ENCODE measurements at places on chromosomes 3 and 15. TPM values are rescaled to one million over a fixed set of nuclear protein-coding genes. Genes with fewer than 3 reads are reported as not detected.

The EFCC1 gene
- 2.3 TPM for polyA plus RNA-seq

The GPR15 gene
- not detected for polyA plus RNA-seq

The IL17RB gene
- 17.3 TPM for polyA plus RNA-seq

The CYP19A1 gene
- polyA plus RNA-seq, result 0.39 TPM

The UPK1B gene
- polyA plus RNA-seq, result 9.6 TPM

The SHC4 gene
- 3.0 TPM for polyA plus RNA-seq

The GPR27 gene
- 8.3 TPM for polyA plus RNA-seq

DNA sequence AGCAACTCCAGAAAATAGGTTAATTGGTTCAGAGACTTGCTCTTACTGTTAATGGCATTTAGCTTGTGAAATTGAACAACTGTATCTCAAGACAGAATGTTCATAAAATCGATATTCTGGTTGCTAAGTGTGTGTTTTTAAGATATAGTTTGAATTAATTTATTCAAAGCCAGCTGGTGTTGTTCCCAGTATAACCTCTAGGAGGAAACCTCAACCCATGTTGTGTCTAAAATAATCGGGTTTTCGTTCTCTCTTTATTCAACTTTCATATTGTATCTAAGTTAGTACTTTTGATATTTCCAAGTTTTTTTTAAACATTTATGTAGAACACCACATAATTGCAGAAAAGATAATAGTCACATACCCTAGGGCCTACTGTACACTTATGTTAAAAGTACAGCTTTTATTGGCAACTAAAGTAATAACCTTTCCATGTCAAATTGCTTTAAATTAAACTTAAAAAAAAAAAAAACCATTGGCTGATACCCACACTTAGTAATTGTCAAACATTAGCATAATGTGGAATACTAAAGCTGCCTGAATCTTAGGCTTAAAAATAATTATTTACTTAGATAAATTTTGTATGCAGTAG lies 90.9 kb downstream of the SAMMSON start:
- no peak for DNase-seq

- DNase-seq, result no peak
These were observed 706 bp downstream of the FSIP1 start for GRCh38 chr15:39781967-39782302.

- no peak for DNase-seq
These were observed 49.0 kb downstream of the CD200 start for GRCh38 chr3:112381673-112382542.

DNA sequence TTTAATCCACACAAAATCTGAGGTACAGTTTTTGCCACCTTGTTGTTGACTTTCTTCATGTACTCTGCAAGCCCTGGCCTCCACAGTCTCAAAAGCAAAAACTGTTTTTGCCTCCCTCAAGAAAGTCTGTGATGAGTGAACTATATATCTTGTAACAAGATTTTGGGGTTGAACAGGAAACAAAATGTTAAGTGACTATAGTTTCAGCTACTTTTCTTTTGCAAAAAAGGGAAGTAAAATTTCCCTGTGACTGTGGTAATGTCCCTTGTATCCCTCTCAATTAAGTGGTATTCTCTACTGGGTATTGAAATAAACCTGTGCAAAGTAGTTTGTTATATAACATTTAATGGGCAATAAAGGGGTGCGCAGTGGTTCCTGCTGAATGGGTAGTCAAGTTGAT lies 21.3 kb upstream of the SCAANT1 start:
- DNase-seq, result no peak

GRCh38 chr3:82240322-82240721 lies 478.9 kb upstream of the GBE1 start:
- no peak for DNase-seq

DNA sequence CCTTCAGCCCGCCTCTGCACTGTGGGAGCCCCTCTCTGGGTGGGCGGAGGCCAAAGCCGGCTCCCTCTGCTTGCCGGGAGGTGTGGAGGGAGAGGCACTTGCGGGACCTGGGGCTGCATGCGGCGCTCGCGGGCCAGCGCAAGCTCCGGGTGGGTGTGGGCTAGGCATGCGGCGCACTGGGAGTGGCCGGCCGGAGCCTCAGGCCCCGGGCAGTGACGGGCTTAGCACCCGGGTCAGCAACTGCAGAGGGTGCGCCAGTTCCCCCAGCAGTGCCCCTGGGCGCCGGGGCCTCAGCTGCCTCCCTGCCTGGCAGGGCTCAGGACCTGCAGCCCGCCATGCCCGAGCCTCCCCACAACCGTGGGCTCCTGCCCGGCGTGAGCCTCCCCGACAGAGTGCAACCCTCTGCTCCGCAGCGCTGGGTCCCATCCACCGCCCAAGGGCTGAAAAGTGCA lies 98.9 kb upstream of the POU1F1 start:
- no peak for DNase-seq

GRCh38 chr3:196198771-196199753 lies 12.1 kb downstream of the ZDHHC19 start:
- DNase-seq, result no peak

DNA sequence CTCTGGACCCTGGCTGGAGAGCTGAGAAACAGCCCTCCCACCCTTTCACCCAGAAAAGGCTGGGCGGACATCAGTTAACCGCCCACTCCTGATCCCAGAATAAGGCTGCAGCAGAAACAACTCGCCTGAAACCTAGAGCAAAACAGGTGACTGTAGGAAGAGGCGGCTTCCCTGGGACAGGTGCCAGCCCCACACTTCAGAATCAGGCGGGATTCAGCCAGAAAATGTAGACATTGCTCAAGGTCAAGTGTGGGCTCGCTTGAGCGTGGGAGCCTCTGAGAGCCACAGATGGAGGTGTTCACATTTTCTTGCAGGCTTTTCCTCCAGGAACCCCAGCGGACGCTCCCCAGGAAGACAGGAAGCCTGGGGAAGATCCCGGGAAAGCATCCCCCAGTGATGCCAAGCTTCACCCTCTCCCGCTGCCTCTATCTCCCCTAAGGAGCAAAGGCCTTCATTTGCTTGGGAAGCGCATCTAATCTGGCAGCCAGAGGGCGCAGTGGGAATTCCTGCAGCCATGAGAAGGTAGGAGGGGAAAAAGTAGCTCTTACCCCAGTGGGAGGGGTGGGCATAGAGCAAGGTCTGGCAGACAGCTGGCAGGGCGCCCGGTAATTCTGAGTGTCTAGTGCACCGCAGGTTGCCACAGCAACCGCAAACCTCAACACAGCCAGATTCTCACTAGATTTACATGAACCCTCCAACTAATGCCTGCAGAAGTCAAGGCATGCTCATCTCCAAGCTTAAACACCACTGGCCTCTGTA lies 77.7 kb downstream of the OCA2 start:
- peak; percentile 63 for DNase-seq

GRCh38 chr3:151322511-151322910 lies 5.9 kb upstream of the GPR87 start:
- no peak for DNase-seq

DNA sequence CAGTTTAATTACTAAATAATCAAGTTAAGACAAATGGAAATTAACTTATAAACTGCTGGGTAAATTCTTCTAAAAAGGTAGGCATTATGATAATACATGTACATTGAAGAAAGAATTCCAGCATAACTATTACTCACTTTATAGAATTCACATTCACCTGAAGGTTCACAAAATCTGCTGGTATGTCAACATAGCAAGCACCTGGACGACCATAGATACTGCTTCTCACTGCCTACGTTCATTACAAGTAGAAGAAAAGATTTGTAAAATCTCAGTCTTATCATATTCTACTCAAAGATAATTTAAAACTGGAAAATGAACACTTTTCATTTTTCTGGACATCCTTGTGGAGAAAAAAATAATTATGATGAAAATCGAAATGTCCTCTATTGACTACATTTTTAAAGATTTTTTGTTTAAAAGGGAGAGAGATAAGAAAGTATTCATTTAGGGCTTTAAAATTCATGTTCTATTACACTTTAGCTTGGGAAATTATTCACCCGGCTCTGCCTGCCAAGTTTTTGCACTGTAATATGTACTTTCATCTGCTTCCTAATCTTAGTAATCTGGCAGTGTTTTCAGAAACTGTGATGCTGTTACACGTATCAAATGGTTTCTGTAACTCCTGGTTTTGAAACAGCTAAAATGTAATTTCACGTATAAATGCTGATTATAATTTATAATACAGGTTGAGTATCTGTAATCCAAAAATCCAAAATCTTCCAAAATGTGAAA lies 16.1 kb downstream of the HACL1 start:
- DNase-seq, result no peak

DNA sequence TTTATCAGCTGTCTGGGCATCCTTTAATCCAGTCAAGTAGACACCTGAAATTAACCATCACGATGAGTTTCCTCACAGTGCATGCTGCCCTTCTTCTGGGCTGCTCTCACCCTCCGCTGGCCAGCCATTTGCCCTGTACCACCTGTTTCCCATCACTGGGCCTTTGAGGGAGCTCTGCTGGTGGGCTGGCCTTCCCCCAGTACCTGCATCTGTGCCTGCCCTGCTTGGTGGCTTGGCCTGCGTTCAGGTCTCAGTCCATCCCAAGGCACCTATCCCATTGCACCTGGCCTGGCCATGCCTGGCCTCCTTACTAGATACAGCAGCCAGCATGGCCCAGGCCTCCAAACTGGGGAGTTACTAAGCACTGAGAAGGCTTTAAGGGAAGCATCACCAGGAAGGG lies 413.2 kb downstream of the NTRK3 start:
- no peak for DNase-seq

DNA sequence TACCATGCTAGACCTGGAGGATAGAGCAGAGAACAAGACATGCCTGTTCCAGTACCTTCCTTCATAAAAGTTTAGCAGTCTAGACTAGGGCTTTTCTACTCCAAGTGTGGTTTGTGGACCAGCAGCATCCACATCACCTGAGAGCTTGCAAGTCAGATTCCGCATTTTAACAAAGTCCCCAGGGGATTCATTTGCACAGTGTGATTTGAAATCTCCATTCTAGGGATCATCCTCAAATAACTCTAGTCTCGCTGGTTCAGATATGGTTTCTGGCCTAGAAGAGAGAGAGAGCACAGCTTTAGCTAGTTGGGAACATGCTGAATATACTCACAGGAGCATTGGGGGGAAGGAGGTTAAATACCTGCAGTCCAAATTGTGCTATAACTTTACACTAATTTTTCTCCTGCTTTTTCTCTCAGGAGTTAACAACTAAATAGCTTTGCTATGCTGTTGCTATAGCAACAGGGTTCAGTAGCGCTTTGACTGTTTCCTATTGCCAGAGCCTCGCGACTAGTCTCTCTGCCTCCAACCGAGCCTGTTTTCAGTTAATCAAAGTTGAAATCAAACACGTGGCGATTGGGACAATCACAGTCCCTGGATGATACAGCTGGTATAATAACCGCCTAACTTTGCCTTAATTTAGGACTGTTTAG lies 64.0 kb upstream of the RASGRF1 start:
- no peak for DNase-seq

DNA sequence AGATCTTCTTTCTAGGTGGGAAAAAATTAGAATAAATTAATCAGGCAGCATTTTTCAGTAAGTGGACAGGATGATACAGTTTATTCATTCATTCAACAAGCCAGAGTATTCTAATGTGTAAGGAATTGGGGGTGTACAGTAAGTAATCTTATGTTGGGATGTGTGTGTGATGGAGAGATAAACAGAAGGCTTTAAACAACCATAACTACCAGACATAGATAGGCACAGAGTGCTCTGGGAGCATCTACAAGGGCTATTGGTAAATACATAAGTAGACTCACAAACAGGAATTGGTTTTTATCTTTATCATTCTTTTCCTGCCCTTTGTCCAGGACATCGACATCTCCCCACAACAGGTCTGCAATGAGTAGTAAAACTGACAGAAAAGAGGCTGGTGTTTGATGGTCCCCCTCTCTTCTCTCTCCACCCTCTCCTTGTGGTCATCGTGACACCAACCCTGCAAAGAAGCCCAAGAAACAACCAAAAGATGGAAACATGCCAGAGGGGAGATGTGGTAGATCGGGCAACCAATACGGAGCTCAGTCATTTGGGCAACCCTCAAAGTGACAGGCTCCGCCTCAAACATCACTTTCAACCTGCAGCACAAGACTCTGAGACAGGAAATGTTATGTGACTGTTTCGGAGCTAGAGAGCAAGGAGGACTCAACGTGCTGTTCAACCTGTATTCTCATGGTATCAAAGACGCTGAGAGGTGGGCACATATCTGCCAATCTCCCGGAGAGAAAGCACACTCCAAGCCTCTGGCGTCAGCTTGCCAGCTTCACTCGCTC lies 28.7 kb upstream of the B3GNT5 start:
- no peak for DNase-seq

DNA sequence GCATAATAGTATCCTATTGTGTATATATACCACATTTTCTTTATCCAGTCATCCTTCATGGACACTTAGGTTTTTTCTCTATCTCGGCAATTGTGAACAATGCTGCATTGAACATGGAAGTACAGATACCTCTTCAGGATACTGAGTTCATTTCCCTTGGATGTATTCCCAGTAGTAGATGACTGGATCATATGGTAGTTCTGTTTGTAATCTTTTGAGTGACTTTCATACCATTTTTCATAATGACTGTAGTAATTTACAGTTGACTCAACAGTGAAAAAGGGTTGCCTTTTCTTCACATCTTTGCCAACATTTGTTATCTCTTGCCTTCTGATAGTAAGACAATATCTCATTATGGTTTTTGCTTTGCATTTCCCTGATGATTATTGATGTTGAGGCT lies 21.8 kb downstream of the MYH15 start:
- no peak for DNase-seq

DNA sequence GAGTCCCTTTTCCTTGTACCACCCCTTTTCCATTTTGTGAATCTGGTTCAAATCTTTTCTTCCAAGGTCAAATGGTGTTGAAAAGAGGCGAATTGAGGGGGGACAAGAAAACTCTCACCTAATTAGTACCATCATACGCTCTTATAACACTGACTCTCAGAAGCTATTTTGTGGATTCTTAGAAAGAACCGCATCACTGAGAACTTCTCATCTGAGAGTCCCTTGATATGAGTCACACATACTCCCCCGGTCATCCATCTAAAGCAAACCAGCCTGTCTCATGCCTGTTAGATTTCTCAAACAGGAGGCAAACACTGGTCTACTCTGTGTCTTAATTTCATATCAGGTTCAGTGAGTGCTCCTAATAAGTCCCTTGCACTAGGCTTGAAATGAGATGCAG lies 76.5 kb upstream of the SPRED1 start:
- no peak for DNase-seq

- DNase-seq, result no peak
These were observed 212.9 kb downstream of the CD47 start for GRCh38 chr3:107877936-107878335.
